Fibroblast of gingiva (primary cell): ENCODE measurements at places on chromosomes 3 and 15.
A peak's percentile ranks its signal among the peaks of the same experiment; 100 is the strongest.

GRCh38 chr15:66066481-66066880 lies 187.1 kb downstream of the MEGF11 start:
- DNase-seq: no peak

- no peak for DNase-seq
Measured at GRCh38 chr3:39136533-39137434, 16.6 kb downstream of the CSRNP1 start.

DNA sequence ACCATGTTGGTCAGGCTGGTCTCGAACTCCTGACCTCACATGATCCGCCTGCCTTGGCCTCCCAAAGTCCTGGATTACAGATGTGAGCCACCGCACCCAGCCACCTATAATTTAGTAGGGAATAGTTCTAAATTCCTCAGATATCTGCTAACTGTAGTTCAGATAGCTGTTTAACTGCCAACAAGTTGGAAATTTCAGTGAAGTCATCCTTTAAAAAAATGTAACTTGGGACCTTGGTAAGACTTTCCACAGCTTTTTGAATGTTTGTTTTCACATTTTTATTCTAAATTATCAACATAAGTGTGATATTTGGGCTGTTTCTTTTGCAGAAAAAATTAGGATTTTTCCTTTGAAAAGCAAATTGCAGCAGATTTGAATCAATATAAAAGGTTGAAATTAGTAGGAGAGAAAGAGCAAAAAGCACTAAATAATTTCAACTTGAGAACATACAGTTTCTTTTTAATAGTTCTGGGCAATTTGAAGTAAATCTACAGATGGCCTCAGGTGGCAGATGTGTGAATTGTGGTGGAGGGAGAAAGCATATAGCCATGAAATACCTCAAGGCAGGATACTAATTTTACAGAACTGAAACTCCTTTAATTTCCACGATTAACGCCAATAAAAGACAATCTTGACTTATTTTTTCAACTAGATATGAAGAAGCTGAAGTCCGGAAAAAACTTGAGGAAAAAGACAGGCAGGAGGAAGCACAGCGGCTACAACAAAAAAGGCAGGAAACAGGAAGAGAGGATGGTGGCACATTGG lies 34.3 kb downstream of the USP8 start:
- DNase-seq: peak; percentile 5

DNA sequence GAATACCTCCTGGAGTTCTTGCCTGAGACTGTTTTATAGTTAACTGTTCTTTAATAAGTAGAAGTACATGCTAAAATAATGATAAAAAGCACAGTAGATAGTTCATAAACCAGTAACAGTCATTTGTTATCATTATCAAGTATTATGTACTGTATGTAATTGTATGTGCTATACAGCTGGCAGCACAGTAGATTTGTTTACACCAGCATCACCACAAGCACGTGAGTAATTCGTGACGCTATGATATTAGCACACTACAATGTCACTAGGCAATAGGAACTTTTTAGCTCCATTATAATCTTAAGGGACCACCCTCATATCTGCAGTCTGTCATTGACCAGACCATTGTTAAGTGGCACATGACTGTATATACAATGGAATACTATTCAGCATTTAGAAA lies 534.7 kb downstream of the FHIT start:
- DNase-seq: no peak

DNA sequence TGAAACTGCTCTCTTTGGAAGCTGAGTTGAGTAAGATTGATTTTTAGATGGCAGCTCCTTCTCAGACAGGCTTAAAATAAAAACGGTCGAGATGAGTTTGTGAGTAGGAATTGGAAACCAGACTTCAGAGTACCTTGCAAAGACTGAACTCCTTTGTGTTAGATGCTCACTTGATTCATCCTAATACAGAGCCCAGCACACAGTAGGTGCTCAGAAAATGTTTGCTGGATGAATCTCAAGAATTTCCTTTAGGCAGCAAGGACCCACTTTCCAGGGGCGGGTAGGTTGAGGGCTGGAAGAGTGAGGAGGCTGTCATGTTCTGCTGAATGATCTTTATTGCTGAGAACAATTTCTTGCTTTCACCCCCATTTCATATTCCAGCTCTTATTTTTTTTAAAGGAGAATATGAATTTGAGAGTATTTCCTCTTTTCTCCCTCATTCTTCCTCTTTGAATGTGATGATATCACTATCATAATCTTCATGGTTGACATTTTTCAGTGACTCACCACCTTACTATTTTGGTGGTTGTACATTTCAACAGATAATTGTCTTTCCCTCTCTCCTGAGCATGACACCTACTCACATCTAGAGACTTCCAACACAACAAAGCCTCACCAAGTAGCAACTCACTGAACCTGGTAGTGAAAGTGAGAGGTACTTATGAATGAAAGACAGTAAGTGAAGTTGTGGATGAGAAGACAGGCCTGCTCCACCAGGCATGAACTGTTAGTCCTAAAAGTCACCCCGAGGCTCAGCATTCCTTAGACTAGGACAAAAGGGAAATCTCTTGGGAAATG lies 113.3 kb downstream of the PDCD6IP start:
- DNase-seq: no peak

- no peak for DNase-seq
Measured at GRCh38 chr3:66717806-66718205, 217.0 kb upstream of the LRIG1 start.

DNA sequence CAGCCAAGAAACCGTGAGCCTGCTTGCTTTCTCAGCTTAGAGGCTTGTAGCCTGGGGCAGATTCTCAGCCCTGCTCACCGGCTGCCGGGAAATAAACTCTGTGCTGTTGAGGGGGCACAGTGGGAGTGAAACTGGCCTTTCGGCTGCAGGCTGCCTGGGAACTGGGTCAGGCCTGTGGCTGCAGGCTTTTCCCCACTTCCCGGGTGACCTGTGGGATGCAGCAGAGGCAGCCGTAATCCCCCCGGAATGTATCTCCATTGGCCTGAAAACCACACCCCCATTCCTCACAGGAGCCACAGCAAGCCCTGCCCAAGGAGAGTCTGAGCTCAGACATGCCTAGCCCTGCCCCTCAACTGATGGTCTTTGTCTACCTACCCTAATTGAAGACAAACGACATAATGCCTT lies 110.9 kb downstream of the STXBP5L start:
- no peak for DNase-seq
